ENCODE measurements at places on chromosomes 16 and 17.

- no peak for DNase-seq
Observed at GRCh38 chr17:78278139-78278741, 46.8 kb downstream of the TMEM235 start.

GRCh38 chr16:30996985-30997724 lies 12.1 kb downstream of the HSD3B7 start:
- DNase-seq = peak; percentile 82

DNA sequence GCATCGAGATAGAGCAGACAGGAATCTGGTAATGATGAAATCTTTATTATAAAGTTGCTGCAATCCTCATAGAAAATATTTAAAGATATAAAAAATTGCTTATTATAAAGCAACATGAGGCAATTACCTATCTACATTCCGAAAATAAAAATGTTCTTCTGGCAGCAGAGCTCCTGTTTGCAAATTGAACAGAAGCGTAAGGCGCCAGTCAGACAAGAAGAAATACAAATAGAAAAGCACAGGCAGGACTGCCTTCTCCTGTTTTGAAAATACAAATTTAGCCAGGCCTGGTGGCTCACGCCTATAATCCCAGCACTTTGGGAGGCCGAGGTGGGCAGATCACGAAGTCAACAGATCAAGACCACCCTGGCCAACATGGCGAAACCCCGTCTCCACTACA lies 95.6 kb downstream of the CDYL2 start:
- DNase-seq = no peak

DNA sequence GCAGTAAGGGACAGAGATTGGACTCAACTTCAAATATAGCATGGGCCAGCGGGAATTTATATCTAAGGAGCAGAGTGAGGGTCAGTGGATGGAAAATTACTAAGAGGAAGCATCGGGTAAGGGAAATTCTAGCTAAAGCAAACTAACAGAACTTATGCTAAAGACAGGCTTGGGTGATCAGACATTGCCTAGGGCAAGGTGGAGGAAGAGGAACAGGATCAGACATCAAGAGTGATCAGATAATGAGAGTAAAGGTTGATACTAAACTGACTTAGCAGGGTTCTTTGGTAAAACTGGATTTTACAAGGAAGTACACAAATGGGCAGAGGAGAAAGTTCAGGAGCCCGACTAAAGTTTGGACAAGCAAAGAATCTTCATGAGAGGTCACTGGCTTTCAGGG lies 86.3 kb upstream of the TOM1L1 start:
- no peak for DNase-seq

- DNase-seq = no peak
Observed at GRCh38 chr16:17556276-17557052, 85.7 kb upstream of the XYLT1 start.

GRCh38 chr17:12909046-12909445 lies 108.8 kb downstream of the ELAC2 start:
- no peak for DNase-seq

GRCh38 chr16:29316761-29317183 lies 89.7 kb downstream of the NPIPB11 start:
- DNase-seq = no peak

DNA sequence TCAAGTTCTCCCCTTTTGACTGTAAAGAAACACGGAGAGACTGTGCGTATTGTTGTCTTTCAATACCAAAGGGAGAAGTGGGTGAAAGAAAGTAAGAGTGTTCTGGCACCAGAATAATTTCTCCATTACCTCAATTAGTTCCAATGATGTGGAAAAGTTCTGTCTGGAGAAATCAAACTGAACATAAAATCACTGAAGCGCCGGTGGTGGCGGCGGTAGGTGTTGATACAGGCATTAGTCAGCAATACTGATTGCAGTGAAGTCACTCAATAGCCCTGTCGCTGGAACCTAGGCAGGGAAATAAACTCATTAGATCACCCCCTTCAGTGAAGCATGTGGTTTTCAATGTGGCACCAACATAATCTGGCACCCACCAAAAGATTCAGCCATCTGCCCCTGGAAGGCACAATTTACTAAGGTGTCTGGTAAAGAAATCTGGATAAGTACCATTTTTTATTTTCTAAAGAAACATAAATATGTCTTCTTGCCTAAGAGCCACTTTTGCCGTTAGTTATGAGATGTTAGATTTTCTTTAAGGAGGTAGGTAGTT lies 274.2 kb upstream of the SOX9 start:
- no peak for DNase-seq

DNA sequence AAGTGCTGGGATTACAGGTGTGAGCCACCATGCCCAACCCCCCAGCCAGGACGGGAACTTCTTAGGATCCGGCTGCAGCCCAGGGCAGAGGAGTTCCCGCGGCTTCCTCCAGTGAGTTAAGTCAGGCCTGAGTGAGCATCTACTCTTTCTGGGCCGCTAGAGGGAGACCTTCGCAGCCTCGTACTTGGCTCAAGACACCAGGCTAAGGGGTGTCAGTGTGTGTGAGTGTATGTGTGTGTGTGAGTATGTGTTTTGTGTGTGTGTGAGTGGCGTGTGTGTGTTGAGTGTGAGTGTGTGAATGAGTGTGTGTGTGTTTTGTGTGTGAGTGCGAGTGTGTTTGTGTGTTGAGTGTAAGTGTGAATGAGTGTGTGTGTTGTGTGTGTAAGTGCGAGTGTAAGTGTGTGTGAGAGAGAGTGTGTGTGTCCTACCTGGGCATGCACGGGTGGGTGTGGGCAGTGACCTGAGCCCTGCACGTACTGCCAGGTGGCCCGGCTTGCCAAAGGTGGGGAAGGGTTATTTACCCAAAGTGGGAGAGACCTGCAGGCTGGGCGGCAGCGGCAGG lies 58.5 kb downstream of the TMEM235 start:
- DNase-seq = peak; percentile 94

- DNase-seq = no peak
Observed at GRCh38 chr16:12379318-12379717, 402.8 kb downstream of the SNX29 start.

- no peak for DNase-seq
Observed at GRCh38 chr16:88466175-88466862, 13.2 kb downstream of the ZFPM1 start.

GRCh38 chr16:60771138-60771537 lies 1265.1 kb downstream of the CDH8 start:
- no peak for DNase-seq

DNA sequence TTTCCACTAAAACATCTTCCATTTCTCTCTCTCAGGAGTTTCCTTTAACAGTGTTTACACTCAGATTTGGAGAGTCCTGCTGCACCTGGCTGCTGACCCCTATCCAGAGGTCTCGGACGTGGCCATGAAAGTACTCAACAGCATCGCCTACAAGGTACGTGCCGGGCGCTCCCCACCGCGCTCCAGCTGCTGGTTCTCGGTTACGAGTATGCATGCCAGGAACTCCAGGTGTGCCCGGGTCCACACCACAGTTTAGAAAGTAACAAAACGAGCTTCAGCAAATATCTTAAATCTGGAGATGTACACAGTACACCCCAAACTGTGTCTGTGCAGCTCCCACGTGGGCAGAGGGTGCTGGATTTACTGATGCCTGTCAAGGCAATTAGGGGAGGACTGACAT lies 82.9 kb upstream of the CHMP6 start:
- no peak for DNase-seq

Measured in HTR-8/SVneo (cell line).